Activated CD8-positive, alpha-beta memory T cell treated with anti-CD3 and anti-CD28 coated beads, Interleukin-2, amount 50 U/mL, for 48 hours (primary cell): ENCODE measurements at places on chromosomes 5 and 9.
A peak's percentile ranks its signal among the peaks of the same experiment; 100 is the strongest.

DNA sequence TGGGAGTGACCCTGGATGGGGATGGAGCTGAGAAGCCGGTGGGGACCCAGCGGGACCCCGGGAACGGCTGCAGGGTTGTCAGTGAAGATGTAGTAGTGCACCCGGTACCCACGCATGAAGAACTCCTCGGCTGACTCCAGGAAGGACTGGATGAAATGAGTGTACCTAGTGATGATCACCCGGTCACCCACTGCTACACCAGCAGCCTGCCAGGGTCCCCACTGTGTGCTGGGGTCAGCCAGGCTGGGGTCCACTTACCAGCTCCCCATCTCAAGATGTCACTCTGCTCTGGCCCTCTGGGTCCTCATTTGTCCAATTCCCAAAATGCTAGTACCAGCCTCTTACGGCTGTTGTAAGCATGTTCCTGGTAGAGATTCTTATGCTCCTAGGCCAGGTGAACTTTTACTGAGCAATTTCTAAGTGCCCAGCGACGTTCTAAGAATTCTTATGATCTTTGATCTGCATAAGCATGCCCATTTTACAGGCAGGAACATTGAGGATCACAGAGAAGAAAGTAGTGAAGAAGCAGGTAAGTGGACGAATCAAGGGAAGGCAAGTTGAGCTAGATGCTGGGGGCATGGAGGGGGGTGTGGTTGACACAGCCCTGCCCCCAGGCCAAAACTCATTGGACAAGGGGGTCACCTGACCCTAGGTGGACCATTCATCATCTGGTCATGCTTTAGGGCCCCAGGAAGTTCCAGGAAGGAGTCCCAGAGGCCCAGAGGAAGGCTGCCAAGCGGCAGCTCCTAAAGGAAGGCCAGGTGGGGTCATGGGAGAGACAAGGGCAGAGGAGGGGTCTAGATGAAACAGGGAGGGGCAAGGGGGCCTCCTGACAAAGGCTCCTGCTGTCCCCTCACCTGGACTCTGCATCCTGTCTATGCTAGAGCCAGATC is 9.4 kb downstream of the GBGT1 start:
- no peak for DNase-seq

GRCh38 chr5:5637173-5637572 is 214.7 kb downstream of the ICE1 start:
- DNase-seq: no peak

- DNase-seq: no peak
Measured at GRCh38 chr9:87642330-87643106, 83.4 kb upstream of the CTSL start.

GRCh38 chr5:116785106-116785505 is 210.5 kb upstream of the SEMA6A start:
- no peak for DNase-seq

DNA sequence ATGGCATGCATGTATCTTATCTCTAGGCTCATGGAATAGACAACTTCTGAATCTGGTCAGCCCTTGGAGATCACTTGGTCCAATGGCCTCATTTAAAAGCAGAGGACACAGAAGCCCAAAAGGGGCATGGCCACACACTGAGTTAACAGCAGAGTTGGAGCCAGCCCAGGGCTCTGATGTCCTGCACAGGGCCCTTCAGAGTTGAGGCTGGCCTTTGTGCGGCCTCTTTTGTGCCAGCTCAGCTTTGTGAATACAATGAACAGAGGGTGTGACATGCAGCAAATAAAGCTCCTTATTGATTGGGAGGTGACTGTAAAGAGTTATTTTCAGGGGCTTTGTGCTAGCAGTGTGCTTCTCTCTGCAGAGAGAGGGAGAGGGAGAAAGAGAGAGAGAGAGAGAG is 150.1 kb upstream of the STK32A start:
- no peak for DNase-seq

DNA sequence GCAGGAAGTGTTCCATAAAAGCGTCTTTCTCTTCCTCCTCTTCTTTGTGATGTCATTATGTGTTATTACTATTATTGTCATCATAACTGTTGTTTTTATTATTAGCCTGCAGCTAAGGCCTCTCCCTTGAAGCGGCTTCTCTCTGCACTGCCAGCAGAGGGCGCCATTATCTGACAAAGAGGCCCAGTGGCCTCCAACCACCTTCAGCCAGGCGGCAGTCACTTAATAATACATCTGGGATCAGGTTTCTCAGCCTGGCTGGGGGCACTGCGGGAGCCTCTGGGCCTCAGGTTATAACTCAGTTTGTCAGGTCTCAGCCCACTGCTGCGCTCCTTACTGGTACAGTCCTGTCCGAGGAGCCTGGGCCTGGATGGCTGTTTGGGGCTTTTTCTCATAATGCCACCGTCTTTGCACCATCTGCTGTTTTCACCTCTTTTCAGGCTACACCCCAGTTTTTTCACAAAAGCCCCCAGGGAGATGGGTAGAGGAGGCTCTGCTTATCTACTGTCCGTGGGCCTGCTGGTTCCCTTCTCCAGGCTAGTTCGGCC is 281.9 kb downstream of the NSG2 start:
- DNase-seq: peak; percentile 85

GRCh38 chr9:134208310-134208841 is 44.0 kb upstream of the RNU6ATAC start:
- DNase-seq: no peak

DNA sequence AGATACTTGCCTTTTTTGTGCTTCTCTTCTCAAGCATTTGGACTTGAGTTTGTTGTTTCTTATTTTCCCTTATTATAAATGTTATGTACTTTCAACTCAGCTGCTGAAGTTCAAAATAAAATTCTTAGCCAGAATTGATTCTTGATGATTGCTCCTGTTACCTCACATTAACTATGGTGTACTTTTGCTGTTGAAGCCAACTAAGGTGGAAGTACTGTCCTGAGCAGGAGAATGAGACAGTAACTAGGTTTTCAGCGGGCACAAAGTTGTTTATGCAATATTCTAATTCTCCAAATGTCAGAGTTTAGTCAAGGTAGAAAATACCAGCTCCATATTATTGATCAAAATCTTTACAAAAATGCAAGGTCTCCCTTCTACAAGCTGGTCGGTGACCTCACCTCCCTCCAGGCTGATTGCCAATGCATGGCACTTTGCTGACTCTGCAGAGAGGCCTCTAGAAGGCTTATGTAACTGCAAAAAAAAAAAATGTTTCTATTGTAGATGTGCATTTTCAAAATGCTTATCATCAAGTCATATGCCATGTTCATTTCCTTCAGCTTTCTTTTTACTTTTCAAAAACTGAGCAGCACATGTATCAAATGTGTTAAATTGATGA is 1783.5 kb upstream of the WWC1 start:
- DNase-seq: no peak

GRCh38 chr9:6645355-6646292 is at the start of gene GLDC:
TSS of gene GLDC (minus strand) at chr9:6645729. CDS start at chr9:6645499, 230 bp downstream.
- DNase-seq: peak; percentile 63
